ENCODE measurements at places on chromosomes 16 and 17. TPM values are rescaled to one million over a fixed set of nuclear protein-coding genes. Genes with fewer than 3 reads are reported as not detected.

- no peaks in the 10 kb centered on the region for H3K27me3 ChIP-seq
- H3K4me3 ChIP-seq, result no peak overlapping the region
- DNase-seq, result no peak
- no peak overlapping the region for H3K27ac ChIP-seq
- H3K4me1 ChIP-seq, result no peaks in the 10 kb centered on the region
These were observed 5.3 kb upstream of the POLR3E start for GRCh38 chr16:22291860-22292318.

- H3K27ac ChIP-seq, result no peak overlapping the region
- no peaks in the 10 kb centered on the region for H3K36me3 ChIP-seq
These were observed 54.3 kb upstream of the RBFOX3 start for GRCh38 chr17:79664930-79665737.

The PRCD gene
- 7.7 TPM for total RNA-seq

The RAD51D gene
- total RNA-seq, result 19.1 TPM

The GDPD3 gene
- total RNA-seq, result 11.5 TPM

The ANKRD40CL gene
- total RNA-seq, result not detected

Measured in upper lobe of right lung (tissue), 1 donor.